Upper lobe of left lung (tissue), 6 donors: ENCODE measurements at places on chromosomes 2 and 18. TPM values are rescaled to one million over a fixed set of nuclear protein-coding genes. Genes with fewer than 3 reads are reported as not detected.

DNA sequence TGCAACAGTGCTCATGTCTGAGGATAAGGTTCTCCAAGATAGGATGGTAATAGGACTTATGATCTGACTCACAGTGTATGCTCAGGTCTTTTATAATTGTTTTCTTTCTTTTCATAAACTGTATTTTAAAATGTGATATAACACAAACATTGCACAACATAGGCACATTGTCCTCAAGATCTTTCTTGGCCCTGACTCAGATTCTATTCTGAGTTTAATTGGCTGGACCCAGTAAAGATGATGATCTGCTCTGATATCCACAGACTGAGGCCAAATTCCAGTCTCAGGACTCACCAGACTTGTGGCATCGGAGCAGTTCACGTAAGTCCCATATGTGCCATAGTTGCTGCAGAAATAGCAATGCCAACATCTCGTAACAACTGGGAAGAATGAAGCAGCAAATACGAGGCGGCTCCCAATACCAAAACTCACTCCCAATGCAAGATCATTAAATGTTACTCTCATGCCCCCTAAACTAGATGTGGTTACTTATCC is 448.9 kb upstream of the SLC14A2 start:
- H3K27ac ChIP-seq, result no peak overlapping the region
- H3K4me1 ChIP-seq, result peaks cover 7% of the 10 kb centered on the region
- DNase-seq, result no peak
- H3K4me3 ChIP-seq, result no peak overlapping the region
- H3K36me3 ChIP-seq, result no peaks in the 10 kb centered on the region

DNA sequence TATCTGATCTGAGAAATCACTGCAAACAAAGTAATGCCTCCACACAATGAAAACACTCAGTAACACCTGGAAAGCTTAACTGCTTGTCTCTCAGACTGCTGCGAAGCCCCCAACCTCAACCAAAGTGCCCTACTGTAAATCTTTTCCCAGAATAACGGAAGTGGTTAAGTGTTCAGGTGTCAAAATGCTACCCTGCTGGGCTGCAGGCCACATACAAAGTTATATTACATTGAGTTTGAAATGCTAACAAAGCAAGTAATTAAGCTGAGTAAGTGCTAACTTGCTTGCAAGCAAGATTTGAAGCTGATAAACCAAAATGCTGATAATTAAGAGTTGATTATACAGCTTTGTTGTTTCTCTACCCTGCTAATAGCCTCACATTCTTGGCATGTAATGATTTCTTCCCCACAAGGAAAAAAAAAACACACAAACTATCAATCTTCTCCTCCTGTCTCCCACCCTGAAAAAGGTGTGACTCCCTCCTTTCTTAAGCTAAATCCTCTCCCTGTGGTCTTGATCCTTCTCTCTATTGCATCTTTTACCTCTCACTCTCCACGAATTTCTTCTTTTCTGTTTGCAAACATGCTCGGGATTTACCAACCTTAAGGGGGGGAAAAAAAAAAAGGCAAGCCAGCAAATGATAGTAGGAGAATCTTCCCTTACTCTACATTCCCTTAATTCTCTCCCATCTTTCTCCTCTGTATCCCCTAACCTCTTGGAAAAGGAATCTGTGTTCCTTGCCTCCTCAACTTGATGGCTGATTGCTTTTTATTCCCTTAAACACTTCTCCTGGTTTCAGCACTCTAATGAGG is 266.8 kb upstream of the SIX3 start:
- no peak overlapping the region for H3K4me3 ChIP-seq
- no peak overlapping the region for H3K27ac ChIP-seq
- no peak for DNase-seq
- no peaks in the 10 kb centered on the region for H3K36me3 ChIP-seq

DNA sequence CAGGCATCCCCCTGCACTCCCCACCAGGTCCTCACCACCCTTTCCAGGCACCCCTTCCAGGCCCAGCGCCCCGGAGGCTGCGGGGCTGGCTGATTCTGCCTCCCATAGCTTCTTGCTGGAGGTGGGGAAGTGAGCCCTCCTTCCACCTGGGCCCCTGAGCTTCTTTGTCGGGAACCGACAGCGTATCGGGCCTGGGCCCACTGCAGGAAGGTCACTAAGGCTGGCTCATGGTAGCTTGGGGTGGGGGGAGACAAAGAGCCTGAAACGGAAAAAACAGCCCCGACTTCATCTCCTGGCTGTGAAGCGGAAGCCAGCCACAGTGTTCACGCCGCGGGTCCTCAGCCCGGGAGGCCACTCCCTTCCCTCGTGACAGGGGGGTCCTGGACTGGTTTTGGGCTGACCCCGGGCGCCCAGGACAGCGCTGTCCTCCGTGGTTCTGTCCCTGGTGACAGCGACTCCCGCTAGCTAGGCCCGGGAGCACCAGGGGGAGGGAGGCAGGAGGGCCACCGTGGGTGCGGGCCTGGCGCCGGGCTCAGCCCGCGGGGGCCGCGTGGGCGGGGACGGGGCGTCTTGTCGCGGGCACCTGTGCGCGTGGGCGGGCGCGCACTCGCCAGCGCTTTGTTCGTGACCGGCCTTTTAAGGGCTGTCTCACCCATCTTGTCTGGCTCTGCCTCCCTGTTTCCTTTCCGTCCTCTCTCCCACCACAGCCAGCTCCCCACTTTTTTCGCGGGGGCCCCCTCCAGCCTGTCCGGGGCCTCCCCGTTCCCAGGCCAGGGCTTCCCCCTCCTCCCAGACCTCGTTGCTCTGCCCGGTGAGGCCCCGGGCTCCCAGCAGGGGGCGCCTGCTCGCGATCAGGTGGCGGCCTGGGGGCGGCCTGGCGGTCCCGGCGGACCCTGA is 64.9 kb downstream of the DNMT3A start:
- H3K4me3 ChIP-seq, result no peak overlapping the region
- no peaks in the 10 kb centered on the region for H3K27me3 ChIP-seq
- peaks cover 15% of the 10 kb centered on the region for H3K36me3 ChIP-seq

C2orf66 gene
- not detected for total RNA-seq

RAB17 gene
- 83.9 TPM for total RNA-seq

PIAS2 gene
- total RNA-seq, result 18.4 TPM
